ENCODE measurements at places on chromosomes 4 and X.

DNA sequence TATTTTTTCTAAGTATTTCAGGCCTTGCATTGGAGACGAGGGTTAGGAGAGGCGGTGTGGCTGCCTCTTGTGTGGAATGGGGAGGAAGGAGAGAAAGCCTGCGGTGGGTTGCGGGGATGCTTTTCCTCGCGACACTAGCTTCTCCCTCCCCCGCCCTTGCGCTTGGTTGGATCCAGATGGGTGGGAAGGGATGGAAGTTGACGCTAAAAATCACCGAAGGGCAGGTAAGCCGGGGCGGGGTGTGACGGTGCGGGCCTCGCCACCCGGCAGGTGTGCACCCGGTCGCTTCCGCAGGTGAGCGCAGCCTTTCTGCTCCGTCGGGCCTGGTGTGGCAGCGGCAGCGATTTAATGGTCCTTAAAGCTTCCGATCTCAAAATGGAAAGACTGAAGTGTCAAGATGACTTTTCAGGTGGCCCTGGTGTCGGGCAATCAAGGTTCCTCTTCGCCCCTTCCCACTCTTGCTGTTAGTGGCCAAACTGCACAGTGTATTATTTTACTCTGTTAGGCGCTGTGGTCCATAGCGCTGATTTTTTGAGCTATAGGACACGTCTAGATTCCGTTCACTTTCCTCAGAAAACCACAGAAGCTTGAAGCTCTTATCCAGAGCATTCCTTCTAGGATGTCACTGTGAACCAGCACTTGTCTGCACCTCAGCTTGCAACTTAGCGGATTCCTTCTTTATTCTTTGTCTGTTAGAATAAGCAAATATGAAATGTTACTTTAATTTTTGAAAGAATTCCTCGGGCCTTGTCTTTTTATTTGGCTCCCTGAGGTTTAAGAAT, 765 bp downstream of the ENOPH1 start:
- DNase-seq: peak; percentile 15

- no peak for DNase-seq
Observed at GRCh38 chrX:42837747-42838146, 59.8 kb upstream of the PPP1R2C start.

DNA sequence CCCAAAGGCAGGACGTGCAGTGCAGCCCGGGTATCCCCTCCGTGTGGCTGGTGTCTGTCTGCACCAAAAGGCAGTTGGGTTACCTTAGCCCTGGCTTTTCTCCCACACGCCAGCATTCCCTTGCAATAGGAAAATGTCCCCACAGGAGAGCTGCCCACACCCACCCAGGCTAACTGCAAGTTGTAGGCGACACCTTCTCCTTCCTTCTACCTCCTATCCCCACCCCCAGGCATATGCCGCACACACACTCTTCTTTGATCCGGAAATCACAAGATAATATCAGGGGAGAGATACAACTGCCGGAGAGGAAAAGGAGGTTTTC, 444 bp upstream of the APBB2 start:
- DNase-seq: no peak

DNA sequence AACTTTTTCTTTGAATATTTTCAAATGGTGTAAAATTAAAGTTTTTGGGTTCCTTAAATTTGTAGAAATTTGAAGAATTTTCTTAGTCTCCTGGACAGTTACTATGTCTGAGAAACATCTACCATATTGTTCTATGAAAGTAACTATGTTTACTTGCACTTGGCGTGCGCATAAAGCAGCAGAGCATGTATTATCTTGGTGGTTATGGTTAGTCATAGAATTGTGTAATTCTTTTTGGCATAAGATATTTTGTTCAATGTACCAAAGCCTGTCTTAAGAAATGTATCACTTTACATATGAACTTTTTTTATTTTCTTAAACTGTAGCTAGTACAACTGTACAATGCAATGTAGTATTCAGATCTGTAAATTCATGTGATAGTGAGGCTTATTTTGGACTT, 49.2 kb downstream of the CDS1 start:
- no peak for DNase-seq

- no peak for DNase-seq
Observed at GRCh38 chr4:7217474-7218321, 25.4 kb downstream of the SORCS2 start.

All from head of caudate nucleus (tissue), 42 donors.